Activated T-helper 2 cell treated with anti-CD3 and anti-CD28 coated beads, Interferon-gamma antibody, Interleukin-2, Interleukin-4, amounts not matched to agents 10 μg/mL and 5 μg/mL and 100 μg/mL, durations not matched to agents 14 hours and 24 hours and 36 hours (primary cell): ENCODE measurements at places on chromosomes 5 and 9. TPM values are rescaled to one million over a fixed set of nuclear protein-coding genes. Genes with fewer than 3 reads are reported as not detected.

Gene INSYN2B
- total RNA-seq: not detected in 2 replicates

Gene PPP3R2
- not detected in 2 replicates for total RNA-seq

Gene QRFP
- not detected in 2 replicates for total RNA-seq

Gene IL3
- total RNA-seq: 140 and 142 TPM in 2 replicates

Gene HMMR
- 39.3 and 40.3 TPM in 2 replicates for total RNA-seq

Gene CCL27
- 0.25 and 0.55 TPM in 2 replicates for total RNA-seq

Gene DAB2
- not detected in 2 replicates for total RNA-seq

Gene KIF12
- total RNA-seq: not detected in 2 replicates
